Aorta (tissue), 5 donors: ENCODE measurements at places on chromosomes 16 and 17. TPM values are rescaled to one million over a fixed set of nuclear protein-coding genes. Genes with fewer than 3 reads are reported as not detected.
A peak's percentile ranks its signal among the peaks of the same experiment; 100 is the strongest.

TBC1D3C gene
- not detected for total RNA-seq

TPSG1 gene
- not detected for total RNA-seq

DHRS7C gene
- not detected for total RNA-seq

YBX2 gene
- 0.10 TPM for total RNA-seq

ABCC11 gene
- total RNA-seq: not detected

GRCh38 chr17:42441371-42442195, 17.1 kb upstream of the ATP6V0A1 start:
- no peak overlapping the region for H3K4me3 ChIP-seq
- no peaks in the 10 kb centered on the region for H3K4me1 ChIP-seq
- no peak overlapping the region for H3K27ac ChIP-seq
- no peaks in the 10 kb centered on the region for H3K27me3 ChIP-seq
- no peaks in the 10 kb centered on the region for H3K36me3 ChIP-seq
- DNase-seq: no peak

- no peak overlapping the region for H3K27ac ChIP-seq
- H3K4me3 ChIP-seq: no peak overlapping the region
- H3K27me3 ChIP-seq: no peaks in the 10 kb centered on the region
- DNase-seq: no peak
- peaks cover 3% of the 10 kb centered on the region for H3K4me1 ChIP-seq
Measured at GRCh38 chr17:51275381-51275780, 15.0 kb downstream of the UTP18 start.

DNA sequence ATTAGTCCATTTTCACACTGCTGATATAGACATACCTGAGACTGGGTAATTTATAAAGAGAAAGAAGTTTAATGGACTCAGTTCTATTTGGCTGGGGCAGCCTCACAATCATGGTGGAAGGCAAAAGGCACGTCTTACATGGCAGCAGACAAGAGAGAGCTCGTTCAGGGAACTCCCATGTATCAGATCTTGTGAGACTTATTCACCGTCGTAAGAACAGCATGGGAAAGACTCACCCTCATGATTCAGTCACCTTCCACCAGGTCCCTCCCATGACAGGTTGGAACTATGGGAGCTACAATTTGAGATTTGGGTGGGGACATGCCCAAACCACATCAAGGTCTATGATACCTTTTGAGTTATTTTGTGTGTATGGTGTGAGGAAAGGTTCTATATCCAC, 66.9 kb downstream of the METRNL start:
- no peak overlapping the region for H3K27ac ChIP-seq
- no peak for DNase-seq
- H3K36me3 ChIP-seq: no peaks in the 10 kb centered on the region
- no peak overlapping the region for H3K4me3 ChIP-seq

- no peaks in the 10 kb centered on the region for H3K27me3 ChIP-seq
- no peaks in the 10 kb centered on the region for H3K36me3 ChIP-seq
- no peak for DNase-seq
- H3K27ac ChIP-seq: no peak overlapping the region
- H3K4me3 ChIP-seq: no peak overlapping the region
Measured at GRCh38 chr17:17125136-17126084, 80.7 kb downstream of the PLD6 start.

GRCh38 chr16:78407191-78407590, 307.7 kb downstream of the WWOX start:
- no peaks in the 10 kb centered on the region for H3K36me3 ChIP-seq
- no peak overlapping the region for H3K4me3 ChIP-seq
- no peak overlapping the region for H3K27ac ChIP-seq

DNA sequence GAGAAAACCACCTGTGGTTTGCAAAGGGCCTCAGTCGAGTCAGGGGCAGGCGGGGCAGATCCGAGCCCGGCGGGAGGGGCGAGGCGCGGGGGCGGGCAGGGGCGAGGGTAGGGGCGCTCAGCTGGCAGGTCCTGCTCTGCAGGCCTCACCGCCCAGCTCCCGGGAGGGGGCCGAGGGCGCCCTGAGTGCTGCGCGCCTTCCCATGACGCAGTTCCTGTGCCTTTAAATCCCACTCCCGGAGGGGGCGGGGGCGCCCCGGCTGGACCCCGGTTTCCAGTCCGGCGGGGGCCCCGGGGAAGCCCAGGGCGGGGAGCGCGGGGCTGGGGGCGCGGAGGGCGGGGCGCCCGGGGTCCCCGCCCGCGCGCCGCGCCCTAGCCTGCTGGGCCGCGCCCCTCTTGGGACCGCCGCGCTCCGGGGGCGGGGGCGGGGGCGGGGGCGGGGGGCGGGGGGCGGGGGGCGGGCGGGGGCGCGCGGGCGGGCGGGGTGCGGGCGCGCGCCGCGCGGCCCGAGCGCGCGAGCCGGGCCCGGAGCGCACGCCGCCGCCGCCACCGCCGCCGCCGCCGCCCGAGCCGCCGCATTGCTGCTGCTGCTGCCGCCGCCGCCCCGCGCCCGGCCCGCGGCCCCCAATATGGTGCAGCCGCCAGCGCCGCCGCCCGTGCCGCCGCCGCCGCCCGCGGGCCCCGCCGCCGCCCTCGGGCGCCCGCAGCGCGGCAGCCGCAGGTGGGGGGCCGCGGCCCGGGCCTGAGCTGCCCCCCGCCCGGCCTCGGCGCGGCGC, at the start of gene JPH3:
Gene JPH3 (plus strand): TSS at position 508 of the 775 bp plus-strand sequence. CDS start 639 bp downstream, outside the sequence.
- H3K36me3 ChIP-seq: no peaks in the 10 kb centered on the region
- peak; percentile 42 for DNase-seq
- H3K4me3 ChIP-seq: no peak within 1 kb of the TSS
- no peak within 1 kb of the TSS for H3K27ac ChIP-seq
- H3K4me1 ChIP-seq: no peaks in the 10 kb centered on the region
- no peaks in the 10 kb centered on the region for H3K27me3 ChIP-seq

GRCh38 chr17:17402558-17402957, 74.2 kb upstream of the MED9 start:
- H3K27me3 ChIP-seq: no peaks in the 10 kb centered on the region
- H3K4me3 ChIP-seq: no peak overlapping the region
- H3K27ac ChIP-seq: no peak overlapping the region
- no peak for DNase-seq
- H3K36me3 ChIP-seq: no peaks in the 10 kb centered on the region

GRCh38 chr16:51166091-51166490, 15.0 kb upstream of the SALL1 start:
- no peak overlapping the region for H3K4me3 ChIP-seq
- no peaks in the 10 kb centered on the region for H3K4me1 ChIP-seq
- DNase-seq: no peak

- no peaks in the 10 kb centered on the region for H3K27me3 ChIP-seq
- no peak overlapping the region for H3K27ac ChIP-seq
- DNase-seq: no peak
- H3K4me3 ChIP-seq: no peak overlapping the region
Measured at GRCh38 chr17:63381101-63381729, 64.9 kb downstream of the CYB561 start.

DNA sequence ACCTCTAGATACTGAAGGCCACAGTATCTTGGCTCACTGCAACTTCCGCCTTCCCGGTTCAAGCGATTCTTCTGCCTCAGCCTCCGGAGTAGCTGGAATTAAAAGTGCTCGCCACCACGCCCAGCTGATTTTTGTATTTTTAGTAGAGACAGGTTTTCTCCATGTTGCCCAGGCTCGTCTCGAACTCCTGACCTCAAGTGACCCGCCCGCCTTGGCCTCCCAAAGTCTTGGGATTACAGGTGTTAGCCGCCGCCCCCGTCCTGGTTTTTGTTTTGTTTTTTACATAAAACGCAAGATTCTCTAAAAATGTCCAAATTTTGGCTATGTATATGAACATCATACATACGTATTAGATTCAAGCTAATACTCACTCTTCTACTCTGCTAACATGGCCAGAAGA, 2.0 kb upstream of the GGNBP2 start:
- H3K4me1 ChIP-seq: no peaks in the 10 kb centered on the region
- H3K27me3 ChIP-seq: no peaks in the 10 kb centered on the region
- no peaks in the 10 kb centered on the region for H3K36me3 ChIP-seq
- H3K4me3 ChIP-seq: no peak overlapping the region

DNA sequence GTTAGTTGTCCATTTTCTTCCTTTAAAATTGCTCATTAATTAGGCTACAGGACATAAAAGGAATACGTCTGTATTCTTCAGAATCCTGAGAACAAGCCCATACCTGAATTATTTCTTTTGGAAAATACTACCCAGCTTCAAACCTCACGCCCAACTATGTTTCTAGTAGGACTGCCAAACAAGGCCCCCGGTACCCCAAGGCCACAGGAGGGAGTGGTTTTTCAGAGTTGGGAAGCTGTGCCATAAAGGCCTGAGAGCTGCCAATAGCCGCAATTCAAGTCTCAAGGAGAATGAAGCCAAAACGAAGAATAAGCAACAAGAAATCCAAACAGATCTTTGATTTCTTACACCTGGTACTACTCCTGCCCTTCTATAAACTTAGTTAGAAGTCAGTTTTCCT, 48.3 kb downstream of the UBE2G1 start:
- DNase-seq: no peak
- H3K4me1 ChIP-seq: no peaks in the 10 kb centered on the region
- no peak overlapping the region for H3K27ac ChIP-seq
- no peaks in the 10 kb centered on the region for H3K27me3 ChIP-seq
- no peak overlapping the region for H3K4me3 ChIP-seq

DNA sequence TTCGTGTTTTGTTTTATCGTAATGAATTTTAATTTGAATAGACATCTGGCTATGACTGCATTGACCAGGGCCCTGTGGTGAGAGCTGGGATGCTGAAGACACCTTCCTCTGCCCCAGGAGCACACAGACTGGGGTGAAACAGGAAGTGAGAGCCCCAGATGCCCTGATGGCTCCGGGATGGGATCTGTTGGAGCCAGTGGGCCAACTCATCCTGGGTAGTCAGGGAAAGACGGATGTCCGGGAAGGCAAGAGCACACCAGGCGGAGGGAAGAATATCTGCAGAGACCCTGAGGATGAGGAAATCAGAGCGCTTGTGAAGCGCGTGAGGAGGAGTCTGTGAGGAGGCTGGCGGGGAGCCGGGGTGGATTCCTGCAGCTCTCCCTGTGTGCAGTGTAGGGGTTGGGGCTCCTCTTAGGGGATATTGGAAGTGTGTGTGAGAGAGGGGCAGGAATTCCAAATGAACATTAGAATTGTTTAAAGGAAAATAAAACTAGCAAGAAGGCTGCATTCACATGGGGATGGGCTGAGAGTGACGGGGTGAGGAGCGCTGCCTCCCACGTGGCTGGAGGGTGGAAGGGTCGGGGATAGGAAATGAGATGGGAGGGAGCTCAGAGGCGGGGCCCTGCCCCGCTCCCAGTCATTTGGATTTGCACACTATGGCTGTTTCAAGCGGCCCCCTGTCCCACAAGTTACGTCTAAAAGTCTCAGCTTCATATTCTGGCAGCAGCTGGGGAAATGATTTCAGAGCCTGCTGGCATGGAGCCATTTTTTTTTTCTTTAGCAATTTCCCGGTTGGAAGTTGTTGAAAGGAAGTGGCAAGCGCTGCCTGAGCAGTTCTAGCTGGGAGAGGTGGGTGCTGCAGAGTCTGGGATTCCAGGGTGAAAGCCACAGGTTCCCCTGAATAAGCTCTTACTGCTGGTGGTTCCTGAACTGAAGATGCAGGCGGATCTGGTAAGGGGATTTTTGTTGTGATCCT, 71.2 kb upstream of the LGALS9 start:
- no peaks in the 10 kb centered on the region for H3K36me3 ChIP-seq
- H3K27me3 ChIP-seq: no peaks in the 10 kb centered on the region

DNA sequence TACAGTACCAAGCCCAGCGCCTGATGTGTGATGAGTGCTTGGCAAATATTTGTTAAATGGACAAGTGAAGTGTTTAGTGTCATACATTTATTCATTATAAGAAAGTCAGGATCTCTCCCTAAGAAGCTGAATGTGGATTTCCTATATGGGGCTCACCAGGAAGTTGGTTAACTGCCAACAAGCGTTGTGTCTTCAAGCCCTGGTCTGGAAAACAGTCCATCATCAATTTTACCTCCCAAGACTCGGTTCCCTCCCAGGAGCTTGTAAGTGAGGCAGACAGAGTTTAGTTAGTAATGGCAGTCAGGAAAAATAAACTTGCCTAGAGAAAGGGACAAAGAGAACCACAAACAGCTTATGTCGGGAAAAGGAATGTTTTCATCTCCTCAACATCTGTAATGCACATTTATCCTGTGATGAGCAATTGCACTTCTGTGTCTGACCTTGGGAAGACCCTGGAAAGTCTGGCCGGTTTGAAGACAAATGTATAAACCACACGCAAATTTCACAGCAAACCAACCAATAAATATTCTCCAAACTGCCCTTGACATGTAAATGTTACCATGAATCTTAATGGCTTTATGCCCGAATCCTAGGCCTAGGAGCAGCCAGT, 28.3 kb downstream of the C16orf95 start:
- no peak overlapping the region for H3K27ac ChIP-seq
- no peaks in the 10 kb centered on the region for H3K36me3 ChIP-seq
- no peak for DNase-seq
- H3K4me3 ChIP-seq: no peak overlapping the region
- H3K4me1 ChIP-seq: no peaks in the 10 kb centered on the region
- no peaks in the 10 kb centered on the region for H3K27me3 ChIP-seq

- H3K27ac ChIP-seq: peak overlapping the region; percentile 85
- peak overlapping the region; percentile 43 for H3K4me3 ChIP-seq
- H3K27me3 ChIP-seq: no peaks in the 10 kb centered on the region
- no peaks in the 10 kb centered on the region for H3K36me3 ChIP-seq
Measured at GRCh38 chr17:77319211-77320043, 178.7 kb downstream of the SEC14L1 start.

DNA sequence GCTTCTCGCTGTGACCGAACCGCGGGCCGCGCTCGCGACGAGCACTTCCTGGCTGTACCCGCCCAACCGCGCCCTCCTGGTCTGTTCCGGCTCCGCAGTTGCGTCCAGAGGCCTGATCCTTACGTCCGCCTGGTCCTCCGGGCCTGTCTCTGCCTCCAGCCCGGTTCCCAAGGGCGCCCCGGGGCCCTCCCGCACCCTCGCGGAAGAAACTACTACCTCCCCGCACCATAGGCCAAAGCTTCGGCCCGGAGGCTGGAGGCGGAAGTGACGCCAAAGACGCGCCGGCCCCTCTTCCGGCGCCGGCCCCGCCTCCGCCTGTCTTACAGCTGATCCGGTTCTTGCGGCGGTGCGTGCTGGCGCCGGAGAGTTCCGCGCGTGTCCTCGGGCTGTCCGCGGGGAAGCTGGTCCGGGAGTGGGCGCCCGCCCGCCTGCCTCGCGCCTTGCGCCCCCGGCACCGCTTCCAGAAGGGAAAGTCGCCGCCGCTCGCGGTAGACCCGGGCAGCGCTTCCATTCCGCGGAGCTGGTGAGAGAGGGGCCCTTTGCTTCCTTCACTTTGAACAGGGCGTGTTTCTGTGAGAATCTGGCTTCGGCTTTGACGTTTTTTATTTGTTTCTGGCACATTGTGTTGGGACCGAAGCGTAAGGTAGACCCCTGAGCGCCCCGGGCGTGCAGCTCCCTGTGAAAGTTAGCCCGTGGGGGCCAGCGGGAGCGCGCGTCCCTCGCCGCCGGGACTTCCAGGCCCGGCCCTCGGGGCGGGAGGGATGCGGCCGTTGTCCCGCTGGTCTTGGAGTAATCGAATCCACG, at the start of gene ZNF778:
Gene ZNF778 (plus strand): TSS at position 316 of the 804 bp plus-strand sequence. CDS start 3,425 bp downstream, outside the sequence.
- H3K27ac ChIP-seq: peak within 1 kb of the TSS; percentile 89
- peak; percentile 89 for DNase-seq
- no peaks in the 10 kb centered on the region for H3K4me1 ChIP-seq
- H3K36me3 ChIP-seq: no peaks in the 10 kb centered on the region
- peak within 1 kb of the TSS; percentile 62 for H3K4me3 ChIP-seq
- no peaks in the 10 kb centered on the region for H3K27me3 ChIP-seq

- H3K27ac ChIP-seq: no peak overlapping the region
- no peak for DNase-seq
- H3K36me3 ChIP-seq: no peaks in the 10 kb centered on the region
- no peaks in the 10 kb centered on the region for H3K4me1 ChIP-seq
- H3K27me3 ChIP-seq: no peaks in the 10 kb centered on the region
Measured at GRCh38 chr17:63956296-63956920, 16.3 kb downstream of the SCN4A start.

GRCh38 chr16:19666477-19666876, 51.5 kb downstream of the KNOP1 start:
- no peak overlapping the region for H3K27ac ChIP-seq
- H3K36me3 ChIP-seq: no peaks in the 10 kb centered on the region
- DNase-seq: no peak
- H3K27me3 ChIP-seq: no peaks in the 10 kb centered on the region
- no peak overlapping the region for H3K4me3 ChIP-seq
- H3K4me1 ChIP-seq: no peaks in the 10 kb centered on the region
